ENCODE measurements at places on chromosomes 2 and 18. TPM values are rescaled to one million over a fixed set of nuclear protein-coding genes. Genes with fewer than 3 reads are reported as not detected.

The FKBP1B gene
- 4.9 TPM for total RNA-seq

The ALKAL2 gene
- total RNA-seq, result 18.0 TPM

The TMX3 gene
- total RNA-seq, result 61.7 TPM

The CD8A gene
- 2.5 TPM for total RNA-seq

The L3MBTL4 gene
- 14.8 TPM for total RNA-seq

The IL36RN gene
- total RNA-seq, result not detected

The PRSS56 gene
- not detected for total RNA-seq

The LYG1 gene
- total RNA-seq, result 1.1 TPM

The TMEM200C gene
- 0.19 TPM for total RNA-seq
